ENCODE measurements at places on chromosomes 1 and 21.

- DNase-seq, result no peak
Measured at GRCh38 chr1:209850342-209850979, 22.7 kb downstream of the UTP25 start.

DNA sequence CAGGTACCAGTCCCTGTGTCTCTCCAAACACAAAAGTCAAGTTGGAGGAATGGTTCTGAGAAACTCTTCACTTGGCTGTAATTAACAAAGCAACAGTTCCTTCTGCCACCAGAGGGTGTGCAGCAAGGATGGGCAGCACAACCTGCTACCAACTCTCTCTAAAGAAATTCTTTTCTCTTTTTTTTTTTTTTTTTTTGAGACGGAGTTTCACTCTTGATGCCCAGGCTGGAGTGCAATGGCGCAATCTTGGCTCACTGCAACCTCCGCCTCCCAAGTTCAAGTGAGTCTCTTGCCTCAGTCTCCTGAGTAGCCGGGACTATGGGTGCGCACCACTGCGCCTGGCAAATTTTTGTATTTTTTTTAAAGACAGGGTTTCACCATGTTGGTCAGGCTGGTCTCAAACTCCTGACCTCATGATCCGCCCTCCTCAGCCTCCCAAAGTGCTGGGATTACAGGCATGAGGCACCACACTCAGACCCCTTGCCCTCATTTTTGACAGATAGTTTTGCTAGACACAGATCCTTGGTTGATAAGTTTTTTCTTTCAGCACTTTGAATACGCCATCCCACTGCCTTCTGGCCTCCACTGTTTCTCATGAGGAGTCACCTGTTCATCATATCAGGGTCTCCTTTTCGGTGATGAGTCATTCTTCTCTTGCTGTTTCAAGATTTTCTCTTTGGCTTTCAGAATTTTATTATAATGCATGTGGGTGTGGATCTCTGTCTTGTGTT lies 12.1 kb upstream of the DEGS1 start:
- DNase-seq, result peak; percentile 64

DNA sequence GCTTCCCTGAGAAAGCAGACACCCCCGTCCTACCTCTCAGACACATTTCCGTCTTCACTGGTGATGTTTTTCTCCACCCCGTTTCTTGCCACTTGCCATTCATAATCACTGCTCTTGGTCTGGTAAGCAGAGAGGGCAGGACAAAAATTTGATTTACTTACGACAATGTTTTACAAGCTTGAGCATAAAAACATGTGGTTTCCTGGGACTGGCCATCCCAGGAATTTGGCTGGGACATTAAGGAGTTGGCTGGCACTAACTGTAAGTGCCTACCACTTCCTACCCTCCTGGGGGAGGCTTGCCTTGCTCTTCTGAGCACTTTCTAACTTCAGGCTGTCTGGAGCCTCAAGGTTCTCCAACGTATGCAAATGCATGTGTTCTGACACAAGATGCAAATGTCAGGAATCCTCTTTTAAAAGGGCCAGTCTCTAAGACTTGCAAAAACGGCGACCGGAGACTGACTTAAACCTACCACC lies 24.2 kb downstream of the ZBTB18 start:
- no peak for DNase-seq

- peak; percentile 6 for DNase-seq
Measured at GRCh38 chr1:94602316-94602715, 60.8 kb upstream of the F3 start.

- peak; percentile 83 for DNase-seq
Measured at GRCh38 chr1:27662707-27663393, 9.1 kb downstream of the IFI6 start.

- DNase-seq, result peak; percentile 81
Measured at GRCh38 chr1:32249831-32250525, 1.1 kb upstream of the LCK start.

DNA sequence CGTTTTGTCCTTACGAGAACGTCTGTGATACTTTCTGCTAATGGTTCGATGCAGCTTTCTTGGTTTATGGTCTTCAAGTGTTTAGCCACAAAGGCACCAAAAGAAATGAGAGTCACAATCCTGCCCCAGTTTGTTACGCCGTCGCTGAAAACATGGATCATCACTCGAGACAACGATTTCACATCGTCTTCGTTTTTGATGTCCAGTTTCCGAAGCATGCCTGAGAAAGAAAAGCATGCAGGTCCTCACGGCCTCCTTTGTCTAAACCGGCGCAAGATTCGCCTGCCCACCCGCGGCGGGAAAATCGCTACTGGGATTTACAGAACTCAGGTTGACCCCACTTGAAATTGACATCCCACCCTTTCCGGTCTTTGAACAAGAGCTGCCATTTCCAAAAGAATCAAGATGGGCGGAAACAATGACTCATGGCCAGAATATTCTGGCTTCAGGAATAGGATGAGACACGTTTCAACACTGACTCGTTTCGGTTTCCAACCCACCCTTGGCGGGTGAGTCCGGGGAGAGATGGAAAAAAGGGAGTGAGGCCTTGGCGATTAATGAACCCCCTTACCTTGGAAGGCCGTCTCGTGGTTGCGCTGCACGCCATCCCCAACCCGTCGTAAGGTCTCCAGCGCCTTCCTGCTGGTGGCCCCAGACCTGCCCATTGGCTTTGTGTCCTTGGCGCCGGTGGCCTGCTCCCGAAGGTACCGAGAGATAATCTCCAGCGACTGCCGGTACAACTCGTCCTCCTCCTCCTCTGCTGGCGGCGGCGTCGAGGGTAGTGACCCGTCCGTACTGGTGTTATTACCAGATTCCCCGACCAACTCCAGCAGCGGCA lies 919 bp downstream of the MCL1 start:
- peak; percentile 50 for DNase-seq

GRCh38 chr1:12544357-12544756 lies 73.7 kb downstream of the DHRS3 start:
- DNase-seq, result no peak

GRCh38 chr1:13781907-13782633 lies 82.1 kb downstream of the PRDM2 start:
- DNase-seq, result no peak

DNA sequence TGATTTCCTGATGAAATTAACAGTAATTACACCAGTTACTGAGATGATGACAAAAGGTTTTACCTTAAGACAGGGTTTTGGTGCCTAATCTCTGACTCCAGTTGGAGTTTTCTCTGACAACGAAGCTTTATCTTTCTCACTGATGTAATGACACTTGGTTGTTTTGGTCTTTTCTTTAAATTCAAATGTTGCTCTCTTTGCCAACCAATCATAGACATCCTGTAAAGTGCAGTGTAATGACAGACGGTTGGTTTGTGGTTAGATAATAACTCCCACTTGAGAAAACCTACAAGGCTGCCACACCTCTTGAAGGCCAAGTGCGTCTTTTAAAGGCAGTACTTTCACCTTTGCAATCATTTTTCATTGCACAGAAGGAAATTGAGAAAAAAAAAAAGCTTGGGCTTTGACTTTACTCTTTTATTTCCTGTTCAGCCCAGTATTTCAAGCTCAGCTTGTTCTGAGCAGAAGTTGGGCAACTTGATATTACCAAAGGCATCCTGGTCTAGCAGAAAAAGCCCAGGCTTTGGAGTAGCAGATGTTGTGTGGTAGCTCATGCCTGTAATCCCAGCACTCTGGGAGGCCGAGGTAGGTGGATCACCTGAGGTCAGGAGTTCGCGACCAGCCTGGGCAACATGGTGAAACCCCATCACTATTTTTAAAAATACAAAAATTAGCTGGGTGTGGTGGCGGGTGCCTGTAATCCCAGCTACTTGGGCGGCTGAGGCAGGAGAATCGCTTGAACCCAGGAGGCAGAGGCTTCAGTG lies 14.9 kb downstream of the PDIK1L start:
- peak; percentile 88 for DNase-seq

DNA sequence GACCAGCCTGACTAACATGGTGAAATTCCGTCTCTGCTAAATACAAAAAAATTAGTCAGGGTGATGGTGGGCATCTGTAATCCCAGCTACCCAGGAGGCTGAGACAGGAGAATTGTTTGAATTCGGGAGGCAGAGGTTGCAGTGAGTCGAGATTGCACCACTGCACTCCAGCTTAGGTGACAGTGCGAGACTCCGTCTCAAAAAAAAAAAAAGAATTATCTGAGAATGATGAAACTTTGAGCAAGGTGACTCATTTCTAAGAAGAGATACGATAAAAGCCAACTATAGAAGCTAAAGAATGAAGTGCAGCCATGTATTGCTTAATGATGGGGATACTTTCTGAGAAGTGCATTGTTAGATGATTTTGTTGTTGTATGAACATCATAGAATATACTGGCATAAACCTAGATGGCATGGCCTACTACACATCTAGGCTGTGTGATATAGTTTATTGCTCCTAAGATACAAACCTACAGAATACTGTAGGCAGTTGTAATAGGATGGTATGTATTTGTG lies 64.7 kb downstream of the SNRPE start:
- no peak for DNase-seq

Data from naive thymus-derived CD8-positive, alpha-beta T cell (primary cell).